ENCODE measurements at places on chromosomes 2 and 18.

DNA sequence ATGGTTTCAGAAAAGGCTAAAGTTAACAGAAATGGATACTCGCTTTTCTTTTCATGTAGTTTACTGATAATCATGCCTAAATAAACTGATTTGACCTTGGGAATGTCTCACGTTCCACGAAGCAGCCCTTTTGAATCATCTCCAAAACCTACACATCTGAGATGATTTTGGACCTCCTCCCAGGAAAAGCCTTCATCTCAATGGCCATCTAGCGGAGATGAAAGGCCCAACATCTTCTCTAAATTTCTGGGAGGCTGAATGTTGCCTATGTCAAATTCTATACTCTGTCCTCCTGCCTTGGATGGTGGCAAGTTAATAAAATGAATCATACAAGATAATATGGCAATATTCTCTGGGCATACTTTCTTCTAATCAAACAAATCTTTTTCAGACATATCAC lies 448.5 kb downstream of the ZEB2 start:
- no peak for DNase-seq

DNA sequence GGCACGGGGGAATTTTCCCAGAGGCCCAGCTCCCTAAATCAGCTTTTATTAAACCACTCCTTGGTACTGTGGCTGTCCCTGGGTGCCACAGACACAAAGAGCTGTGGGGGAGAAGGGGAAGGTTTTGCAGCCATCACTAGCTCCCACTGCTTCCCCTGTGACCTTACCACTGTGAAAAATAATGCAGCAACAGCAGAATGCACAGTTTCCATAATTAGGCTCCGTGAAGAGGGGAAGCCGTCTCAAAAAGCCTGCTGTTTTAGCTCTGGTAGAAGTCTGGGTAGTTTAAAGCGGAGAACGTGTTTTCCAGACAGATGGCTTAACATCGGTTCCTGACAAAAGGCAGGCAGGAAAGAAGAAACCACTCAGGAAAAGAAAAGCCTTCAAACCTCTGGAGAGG lies 27.5 kb upstream of the CAB39 start:
- DNase-seq: no peak

DNA sequence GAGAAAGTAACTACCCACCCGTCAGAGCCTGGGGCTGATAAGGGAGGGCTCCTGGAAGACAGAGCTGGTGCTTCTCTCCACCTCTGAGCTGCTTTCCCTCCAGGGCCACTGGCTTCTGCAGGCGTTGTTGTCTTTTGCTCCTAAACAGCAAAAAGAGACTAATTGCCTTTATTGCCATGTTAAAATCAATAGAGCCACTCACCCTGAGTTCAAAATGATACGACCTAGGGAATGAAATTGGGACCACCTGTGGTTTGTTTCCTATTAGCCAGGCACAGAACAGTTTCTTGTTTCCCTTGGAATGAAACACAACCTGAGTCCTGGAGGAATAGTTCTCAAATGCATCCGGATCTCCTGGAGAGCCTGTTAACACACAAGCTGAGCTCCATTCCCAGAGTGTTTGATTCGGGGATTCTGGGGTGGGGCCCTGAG lies 45.8 kb downstream of the TCF7L1 start:
- DNase-seq: no peak

DNA sequence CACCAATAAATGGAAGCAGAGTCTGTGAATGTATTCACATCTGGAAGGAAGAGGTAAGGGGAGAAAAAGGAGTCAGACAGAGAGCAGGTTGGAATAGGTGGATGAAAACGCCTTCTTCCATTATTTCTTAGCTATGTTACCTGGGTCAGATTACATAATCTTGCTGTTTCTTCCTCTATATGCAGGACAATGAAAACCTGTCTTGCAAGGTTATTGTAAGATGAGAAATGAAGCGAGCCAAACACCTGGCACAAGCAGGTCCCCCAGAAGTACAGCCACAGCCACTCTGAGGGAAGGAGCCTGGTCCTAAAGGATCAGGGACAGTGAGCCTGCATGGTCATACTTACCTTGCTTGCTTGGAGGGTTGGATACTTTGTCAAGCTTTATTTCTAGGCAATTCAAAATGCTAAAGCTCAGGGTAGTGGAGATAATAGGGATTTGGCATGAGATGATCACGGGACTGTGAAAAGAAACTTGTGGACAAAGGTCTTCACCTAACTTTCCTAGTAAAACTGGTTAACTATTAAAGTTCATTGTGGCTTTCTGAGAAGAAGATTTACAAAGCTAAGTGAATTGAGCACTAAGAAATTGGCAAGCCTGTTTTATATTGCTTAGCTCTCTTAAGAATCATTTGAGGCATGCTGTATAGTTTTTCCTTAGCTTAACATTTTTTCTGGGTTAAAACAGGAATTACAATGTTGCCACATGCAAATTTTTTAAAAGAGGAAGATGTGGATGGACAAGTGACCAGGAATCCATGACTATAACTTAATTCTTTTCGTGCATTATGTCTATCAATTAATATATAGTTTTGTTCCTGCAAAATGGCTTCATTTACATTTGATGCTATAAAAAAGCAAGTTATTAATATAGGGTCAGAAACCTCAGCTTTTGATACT lies 15.7 kb upstream of the PLA2R1 start:
- DNase-seq: no peak

DNA sequence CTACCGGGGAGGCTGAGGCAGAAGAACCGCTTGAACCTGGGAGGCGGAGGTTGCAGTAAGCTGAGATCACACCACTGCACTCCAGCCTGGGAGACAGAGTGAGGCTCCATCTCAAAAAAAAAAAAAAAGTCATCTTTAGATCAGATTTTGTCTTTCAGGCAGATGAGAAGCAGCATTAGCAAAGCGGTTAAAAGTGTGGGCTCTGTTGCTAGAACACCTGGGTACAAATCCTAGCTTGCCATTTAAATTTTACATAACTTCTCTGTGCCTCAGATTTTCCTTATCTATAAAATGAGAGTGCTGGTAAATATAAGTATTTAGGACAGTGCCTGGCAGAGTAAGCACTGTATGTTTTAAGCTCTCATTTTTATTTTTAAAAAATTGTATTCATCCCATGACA lies 8.2 kb downstream of the CNOT9 start:
- DNase-seq: no peak

DNA sequence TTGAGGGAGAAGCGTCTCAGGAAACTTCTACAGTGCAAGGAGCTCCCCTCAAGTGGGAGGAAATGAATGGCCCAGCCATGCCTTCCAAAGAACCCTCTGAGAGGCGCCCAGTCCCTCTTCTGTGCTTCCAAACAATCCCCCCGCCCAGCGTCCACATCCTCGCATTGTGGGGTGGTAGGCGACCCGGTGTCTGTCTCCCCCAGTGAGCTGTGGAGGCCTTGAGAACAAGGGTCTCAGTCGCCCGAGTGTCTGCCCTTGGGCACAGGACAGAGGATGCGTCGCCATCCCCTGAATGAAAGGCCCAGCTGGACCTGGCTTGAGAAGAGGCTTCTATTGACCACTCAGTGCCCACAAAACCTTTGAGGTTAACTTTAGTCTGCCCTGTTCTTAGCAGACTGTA lies 29.7 kb downstream of the INPP5D start:
- no peak for DNase-seq

GRCh38 chr2:127173057-127173456 lies 47.0 kb downstream of the CYP27C1 start:
- no peak for DNase-seq

- peak; percentile 41 for DNase-seq
These were observed 34.3 kb upstream of the ATP6V1B1 start for GRCh38 chr2:70901227-70902066.

Data from NCI-H1092 treated with DMSO at 0.1 percent for 48 hours (cell line).